ENCODE measurements at places on chromosomes 4 and X. TPM values are rescaled to one million over a fixed set of nuclear protein-coding genes. Genes with fewer than 3 reads are reported as not detected.

The DDX53 gene
- total RNA-seq: not detected

The ZCCHC12 gene
- not detected for total RNA-seq

- no peak for DNase-seq
Measured at GRCh38 chr4:138487230-138487629, 245.1 kb upstream of the SLC7A11 start.

GRCh38 chr4:121073004-121073435 lies 685 bp upstream of the NDNF start:
- peak; percentile 49 for DNase-seq

- DNase-seq: no peak
Measured at GRCh38 chr4:102692474-102692873, 68.3 kb downstream of the MANBA start.

DNA sequence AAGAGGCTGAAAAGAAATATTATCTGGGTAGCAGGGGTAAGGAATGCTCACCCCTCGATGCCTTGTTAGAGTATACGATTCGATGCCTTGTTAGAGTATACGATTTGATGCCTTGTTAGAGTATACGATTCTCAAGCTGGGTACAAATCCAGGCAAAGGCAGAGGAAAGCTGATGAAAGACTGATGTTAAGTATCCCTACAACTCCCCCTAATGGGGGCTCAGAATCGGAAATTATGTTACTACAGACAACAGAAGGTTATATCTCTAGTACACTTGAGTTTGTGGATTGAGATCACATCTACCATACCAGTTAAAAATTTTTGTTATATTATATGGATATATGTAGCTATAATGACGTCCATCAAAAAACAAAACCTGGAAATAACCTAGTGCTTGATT lies 4.8 kb downstream of the LRRC66 start:
- no peak for DNase-seq

DNA sequence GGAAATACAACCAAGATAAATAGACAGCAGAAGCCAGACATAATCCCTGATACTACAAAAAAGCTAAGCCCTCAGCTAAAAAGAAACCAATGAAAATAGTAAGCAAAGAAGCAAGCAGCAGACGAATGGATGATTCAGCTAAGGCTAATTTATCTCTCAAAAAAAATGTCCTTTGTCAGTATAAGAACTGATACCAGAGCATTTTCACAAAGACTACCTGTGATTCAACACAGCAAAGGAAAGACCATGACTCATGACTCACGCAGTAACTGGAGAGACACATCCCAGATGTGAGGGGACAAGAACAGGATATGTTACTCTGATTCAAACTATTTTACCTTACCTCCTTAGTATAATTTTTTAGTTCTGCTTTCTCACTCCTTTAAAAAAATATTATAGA lies 22.7 kb upstream of the TMPRSS11F start:
- DNase-seq: no peak
